CD4-positive, alpha-beta T cell treated with Interleukin-17A for 1 hour (primary cell): ENCODE measurements at places on chromosomes 6 and 20.
A peak's percentile ranks its signal among the peaks of the same experiment; 100 is the strongest.

DNA sequence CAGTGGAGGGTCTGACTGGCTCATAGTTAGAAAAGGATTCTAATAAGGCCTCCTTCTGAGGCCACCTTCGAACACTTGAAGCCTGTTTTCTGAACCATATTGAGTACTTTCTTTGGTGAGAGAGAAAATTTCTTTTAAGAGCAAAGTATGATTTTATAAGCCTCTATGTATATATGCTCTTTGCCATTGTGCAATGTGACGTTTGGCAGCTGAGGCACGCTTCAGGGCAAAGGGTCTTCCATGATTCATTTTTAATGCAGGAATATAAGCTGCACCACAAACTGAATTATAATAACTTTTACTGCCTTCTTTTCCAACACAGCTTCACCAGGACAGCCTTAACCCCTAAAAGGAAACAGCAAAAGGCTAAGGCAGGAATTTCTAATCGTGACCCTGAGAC lies 154.4 kb downstream of the TTLL2 start:
- DNase-seq, result no peak

GRCh38 chr20:1664911-1665310 lies 7.3 kb upstream of the SIRPG start:
- peak; percentile 68 for DNase-seq

GRCh38 chr6:118894425-118895260 lies 691 bp downstream of the ASF1A start:
- peak; percentile 71 for DNase-seq

DNA sequence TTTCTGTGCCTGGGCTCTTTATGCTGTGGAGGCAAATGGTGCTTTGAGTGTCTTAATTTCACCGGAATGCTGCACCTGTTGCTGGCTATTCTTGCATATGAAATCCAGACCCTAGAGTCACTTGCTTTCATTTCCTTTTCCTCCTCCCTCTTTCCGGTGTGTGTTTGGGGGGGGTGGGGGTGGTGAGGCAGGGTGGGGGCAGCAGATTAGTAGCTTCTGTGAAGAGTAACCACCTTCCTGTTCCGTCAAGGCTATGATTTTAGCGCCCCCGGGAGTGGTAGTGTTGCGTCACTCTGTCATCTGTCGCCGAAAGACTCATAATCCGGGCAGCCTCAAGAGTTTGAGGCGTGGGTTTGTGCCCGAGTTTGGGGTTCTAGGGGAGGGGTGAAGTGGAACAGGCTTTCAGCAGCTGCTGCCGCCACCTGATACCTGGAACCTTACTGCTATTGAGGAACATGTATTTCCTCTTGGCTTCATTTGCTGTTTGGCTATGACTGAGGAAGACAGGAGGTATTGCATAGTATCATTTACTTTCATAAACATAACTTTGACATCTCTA lies 49.1 kb downstream of the UTRN start:
- DNase-seq, result peak; percentile 83

GRCh38 chr6:139758209-139758611 lies 383.8 kb upstream of the CITED2 start:
- no peak for DNase-seq

DNA sequence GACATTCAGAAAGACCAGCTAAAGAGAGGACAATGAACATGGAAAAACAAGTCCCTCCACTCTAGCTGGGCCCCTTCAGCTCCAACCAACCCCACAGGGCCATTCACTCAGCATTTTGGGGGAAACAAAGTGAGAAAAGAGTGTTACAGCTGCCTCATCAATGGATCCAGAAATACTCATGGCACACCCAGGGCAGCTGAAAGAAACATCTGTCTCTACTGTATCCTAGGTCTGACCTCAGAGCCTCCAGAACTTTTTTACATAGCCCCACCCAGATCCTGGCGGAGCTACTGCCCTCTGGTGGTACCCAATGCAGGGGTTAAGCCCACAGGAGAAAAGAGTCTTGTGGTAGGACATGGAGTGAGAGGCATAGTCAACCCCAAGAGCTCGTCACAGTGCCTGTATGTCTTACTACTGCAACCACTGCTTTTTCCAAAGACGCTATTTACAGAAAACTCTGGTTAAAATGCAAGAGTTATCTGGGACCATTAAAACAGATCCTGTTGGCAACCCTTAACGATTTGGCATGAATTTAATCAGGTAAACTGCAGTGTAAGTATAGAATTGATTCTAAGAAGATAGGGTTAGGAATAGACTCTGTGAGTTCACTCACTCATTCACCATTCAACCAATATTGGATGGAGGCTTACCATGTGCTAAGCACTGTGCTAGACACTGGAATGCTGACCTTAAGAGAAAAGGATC lies 37.4 kb upstream of the FAM83C start:
- DNase-seq, result peak; percentile 14

GRCh38 chr6:11273406-11274065 lies 41.1 kb upstream of the NEDD9 start:
- DNase-seq, result no peak

DNA sequence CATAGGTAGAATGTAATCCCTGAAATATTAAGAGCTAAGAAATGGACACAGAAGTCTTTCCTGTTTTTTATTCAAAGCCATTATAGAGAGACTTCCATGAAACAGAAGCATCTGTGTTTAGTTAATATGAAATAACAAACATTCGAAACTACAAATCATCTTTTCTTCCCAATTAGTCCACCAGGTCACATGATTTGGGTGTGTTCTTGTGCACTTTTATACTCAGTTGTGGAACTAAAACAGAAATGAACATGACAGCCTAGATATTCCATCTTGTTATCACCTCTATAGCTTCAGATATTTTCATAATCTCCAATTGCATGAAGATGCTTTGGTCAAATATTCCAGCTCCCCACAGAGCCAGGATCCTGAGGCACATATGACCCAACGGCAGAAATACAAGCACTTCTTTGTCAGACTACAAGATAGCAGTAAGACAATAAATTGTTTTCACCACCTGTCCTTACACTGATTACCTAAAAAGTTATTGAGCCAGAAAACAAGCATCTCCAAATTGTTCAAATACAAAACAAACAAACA lies 116.8 kb upstream of the BEND6 start:
- no peak for DNase-seq

- no peak for DNase-seq
These were observed 4.9 kb downstream of the FRS3 start for GRCh38 chr6:41774841-41775240.

DNA sequence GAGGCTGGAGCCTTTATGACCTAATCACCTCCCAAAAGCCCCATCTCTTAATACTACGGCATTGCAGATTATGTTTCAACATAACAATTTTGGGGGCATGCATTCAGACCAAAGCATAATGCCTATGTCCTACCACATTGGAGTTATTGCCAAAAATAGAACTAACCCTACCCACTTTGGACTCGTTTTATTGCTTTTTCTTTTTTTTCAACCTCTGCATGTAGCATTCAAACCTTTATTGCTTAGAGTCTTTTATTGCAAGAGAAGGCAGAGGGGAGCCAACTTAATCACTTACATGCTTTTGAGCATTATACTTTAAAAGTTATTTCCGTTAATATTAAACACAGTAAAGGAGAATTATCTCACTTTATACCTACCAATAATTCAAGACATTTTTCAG lies 8.1 kb upstream of the MBOAT1 start:
- DNase-seq, result no peak

- DNase-seq, result no peak
These were observed 74.5 kb upstream of the RBM24 start for GRCh38 chr6:17206566-17207072.

- no peak for DNase-seq
These were observed 37.9 kb downstream of the MAFB start for GRCh38 chr20:40651151-40651550.
